Activated CD8-positive, alpha-beta memory T cell treated with anti-CD3 and anti-CD28 coated beads, Interleukin-2, amount 50 U/mL, for 4 hours (primary cell): ENCODE measurements at places on chromosomes 12 and 14.
A peak's percentile ranks its signal among the peaks of the same experiment; 100 is the strongest.

GRCh38 chr14:74765721-74766120 lies 2.6 kb downstream of the YLPM1 start:
- DNase-seq: no peak

DNA sequence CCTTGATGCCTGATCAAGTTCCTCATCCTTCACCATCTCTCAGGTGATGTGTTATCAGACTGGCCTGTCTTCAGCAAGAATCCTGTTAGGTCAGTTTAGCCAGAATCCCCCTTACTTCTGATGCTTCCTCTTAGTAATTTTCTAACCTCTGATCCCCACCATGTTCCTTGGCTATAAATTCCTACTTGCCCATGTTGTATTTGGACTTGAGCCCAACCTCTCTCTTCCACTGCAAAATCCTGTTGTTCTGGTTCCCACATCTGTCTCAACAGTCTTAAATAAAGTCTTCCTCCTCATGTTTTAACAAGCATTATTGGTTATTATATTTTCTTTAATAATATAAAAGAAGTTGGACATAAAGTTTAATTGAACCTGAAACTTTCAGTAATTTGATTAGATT lies 987.8 kb upstream of the USP15 start:
- DNase-seq: no peak

DNA sequence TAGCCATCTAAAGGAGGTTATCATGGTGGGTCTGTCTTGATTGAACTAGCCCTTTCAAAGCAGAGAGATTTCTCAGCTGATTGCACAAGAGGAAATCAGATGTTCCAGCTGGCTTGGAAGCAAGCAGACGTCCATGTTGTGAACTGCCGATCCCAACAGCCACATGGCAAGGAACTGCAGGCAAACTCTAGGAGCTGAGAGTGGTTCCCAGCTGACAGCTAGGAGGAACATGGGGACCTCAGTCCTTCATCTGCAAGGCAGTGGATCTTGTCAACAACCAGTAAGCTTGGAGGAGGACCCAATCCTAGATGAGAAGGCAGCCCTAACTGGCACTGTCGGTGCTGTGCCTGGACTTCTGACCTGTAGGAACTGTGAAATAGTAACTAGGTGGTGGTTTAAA lies 7.7 kb downstream of the ACVR1B start:
- no peak for DNase-seq

- DNase-seq: no peak
These were observed 139.2 kb downstream of the RASSF9 start for GRCh38 chr12:85697003-85697402.

GRCh38 chr14:37988472-37988871 lies 219.2 kb upstream of the SSTR1 start:
- DNase-seq: no peak

DNA sequence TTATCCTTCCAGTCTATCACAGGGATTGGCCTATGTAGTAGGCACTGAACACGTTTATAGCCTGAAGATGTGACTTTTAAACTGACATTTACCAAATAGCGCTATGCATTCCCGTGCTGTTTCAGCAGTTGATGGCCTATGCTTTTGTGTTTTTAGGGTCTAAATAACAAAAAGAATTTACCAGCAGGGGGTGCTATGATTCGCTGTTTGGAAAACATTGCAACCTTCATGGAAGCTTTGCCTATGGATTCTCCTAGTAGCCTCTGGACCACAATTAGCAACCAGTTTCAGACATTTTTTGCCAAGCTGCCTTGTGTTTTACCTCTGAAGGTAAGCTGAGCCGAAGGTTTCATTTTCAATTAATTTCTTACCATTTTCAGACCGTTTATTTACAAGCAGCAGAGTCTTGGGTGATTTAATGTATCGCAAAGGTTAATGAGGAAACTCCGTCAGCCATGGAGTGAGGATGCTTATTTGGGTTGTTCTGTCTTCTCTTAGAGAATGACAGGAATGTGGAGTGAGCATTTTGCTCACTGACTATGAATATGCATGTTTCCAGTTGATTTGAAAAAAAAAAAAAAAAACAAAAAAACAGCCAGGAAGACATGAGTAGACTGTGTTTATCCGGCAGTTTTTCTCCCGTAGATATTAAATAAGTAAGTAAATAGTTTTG lies 133.1 kb downstream of the PRIMA1 start:
- DNase-seq: no peak

GRCh38 chr12:95590775-95591174 lies 39.5 kb upstream of the USP44 start:
- DNase-seq: no peak

DNA sequence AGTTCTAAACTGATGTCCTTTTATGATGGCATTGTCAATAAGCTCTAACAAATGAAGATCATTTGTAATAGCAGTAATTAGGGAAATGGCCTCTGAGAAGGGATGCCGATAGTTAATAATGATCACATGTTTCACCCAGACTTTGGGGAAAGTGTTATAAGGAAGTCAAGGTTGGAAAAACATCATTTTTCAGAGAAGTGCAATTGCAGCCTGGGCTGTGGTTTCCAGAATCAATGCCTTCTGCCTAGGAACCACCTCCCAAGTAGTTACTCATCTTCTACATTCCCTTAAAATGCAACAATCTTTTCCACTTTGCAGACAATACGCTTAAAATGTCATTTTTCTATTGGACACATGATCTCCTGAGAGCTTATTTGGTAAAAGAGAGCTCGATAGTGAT lies 879 bp downstream of the EDDM3A start:
- no peak for DNase-seq

- DNase-seq: no peak
These were observed 859.3 kb upstream of the ATXN7L3B start for GRCh38 chr12:73678335-73678734.

DNA sequence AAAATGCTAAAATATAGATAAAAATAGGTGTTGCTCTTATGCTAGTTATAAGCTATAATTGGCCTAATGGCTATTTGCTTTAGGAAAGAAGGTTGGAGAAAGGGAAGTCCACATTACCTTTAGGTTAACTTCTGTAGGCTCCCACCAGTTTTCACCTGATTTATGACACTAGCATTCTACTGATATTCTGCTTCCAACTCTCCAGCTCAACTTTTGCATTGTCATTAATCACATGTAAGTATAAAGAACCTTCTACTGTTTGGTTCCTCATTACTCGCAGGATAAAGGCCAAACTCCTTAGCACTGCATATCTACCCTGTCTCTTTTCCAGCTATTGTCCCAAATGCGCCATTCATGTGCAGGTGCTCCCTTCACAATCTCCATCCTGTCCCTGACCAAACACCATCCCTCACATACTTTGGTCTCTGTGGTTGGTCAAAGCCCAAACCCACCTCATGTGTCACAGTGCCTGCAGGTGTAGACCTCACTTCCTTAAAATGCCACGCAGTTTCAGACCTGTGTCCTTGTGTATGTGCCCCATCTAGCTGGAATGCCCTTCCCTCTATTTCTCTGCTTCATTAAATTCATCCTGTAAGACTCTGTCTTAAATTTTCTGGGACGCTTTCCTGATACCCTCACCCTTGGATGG lies 3.3 kb downstream of the DDHD1 start:
- DNase-seq: no peak

- DNase-seq: peak; percentile 25
These were observed 3.3 kb downstream of the FBXL14 start for GRCh38 chr12:1591034-1591433.

GRCh38 chr14:88143810-88144209 lies 138.9 kb downstream of the GPR65 start:
- DNase-seq: no peak

- no peak for DNase-seq
These were observed 16.8 kb downstream of the PELI2 start for GRCh38 chr14:56135001-56135400.

GRCh38 chr12:77339610-77340009 lies 274.2 kb upstream of the E2F7 start:
- DNase-seq: no peak

DNA sequence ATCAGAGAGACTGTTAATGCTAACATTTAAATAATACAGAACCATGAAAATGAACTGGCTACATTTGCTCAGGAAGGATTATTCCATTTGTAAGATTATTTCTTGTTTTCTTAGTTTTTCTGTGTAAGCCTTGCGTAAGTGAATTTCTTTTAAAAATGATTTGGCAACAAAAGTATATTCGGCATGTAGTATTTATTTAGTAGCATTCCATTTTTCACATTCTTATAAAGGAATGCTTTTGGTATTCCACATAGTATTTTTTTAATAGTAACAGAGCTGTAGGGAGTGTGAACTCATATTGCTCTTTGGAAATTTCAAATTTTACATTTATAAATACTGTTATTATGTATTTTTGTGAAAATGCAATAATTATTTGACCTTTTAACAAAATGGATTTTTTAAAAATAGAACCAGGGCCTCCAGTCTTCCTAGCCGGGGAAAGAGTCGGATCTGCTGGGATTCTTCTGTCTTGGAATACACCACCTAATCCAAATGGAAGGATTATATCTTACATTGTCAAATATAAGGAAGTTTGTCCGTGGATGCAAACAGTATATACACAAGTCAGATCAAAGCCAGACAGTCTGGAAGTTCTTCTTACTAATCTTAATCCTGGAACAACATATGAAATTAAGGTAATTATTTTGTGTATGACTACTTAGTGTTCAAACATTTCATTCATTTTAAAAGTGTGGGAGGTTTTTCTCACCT lies 1.2 kb downstream of the PTPRQ start:
- no peak for DNase-seq

- DNase-seq: no peak
These were observed 381.6 kb downstream of the VRK1 start for GRCh38 chr14:97178781-97179180.

- no peak for DNase-seq
These were observed 29.4 kb upstream of the PLD4 start for GRCh38 chr14:104895207-104895785.

GRCh38 chr12:63915105-63915800 lies 70.8 kb downstream of the SRGAP1 start:
- no peak for DNase-seq

GRCh38 chr14:97301931-97302559 lies 504.9 kb downstream of the VRK1 start:
- DNase-seq: no peak

DNA sequence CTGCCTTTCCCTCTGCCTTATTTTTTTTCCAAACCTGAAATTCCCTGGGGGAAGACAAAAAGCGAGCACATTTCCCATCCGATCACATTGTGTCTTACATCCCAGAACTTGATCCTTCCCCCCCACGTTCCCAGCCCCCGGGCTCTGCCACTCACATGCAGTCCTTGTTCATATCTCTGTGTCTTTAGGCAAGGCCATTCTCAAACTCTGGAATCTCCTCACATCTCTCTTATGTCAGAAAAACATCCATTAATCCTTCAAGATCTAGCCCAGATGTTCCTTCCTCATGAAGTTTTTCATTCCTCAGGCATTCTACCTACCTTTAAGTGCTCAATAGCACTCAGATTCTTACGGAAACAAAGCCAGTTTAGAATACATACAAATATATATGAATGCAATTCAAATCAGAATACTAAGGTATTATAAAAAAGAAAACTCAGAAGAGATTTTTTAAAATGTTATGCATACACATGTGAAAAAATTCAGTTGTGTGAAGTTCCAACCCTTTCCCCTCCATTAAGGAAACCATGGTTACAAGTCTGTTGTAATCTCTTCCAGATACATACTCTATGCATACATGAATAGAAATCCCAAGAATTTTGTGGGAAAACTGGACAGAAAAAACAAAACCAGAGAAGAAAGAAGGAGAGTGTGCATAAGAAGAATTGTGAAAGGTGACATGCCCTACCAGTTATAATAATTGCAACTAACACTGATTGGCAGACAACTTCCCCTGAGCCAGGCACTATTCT lies 120.3 kb downstream of the SLC38A1 start:
- no peak for DNase-seq

GRCh38 chr12:108371801-108372344 lies 32.8 kb upstream of the CMKLR1 start:
- no peak for DNase-seq
